Body of pancreas (tissue), 4 donors: ENCODE measurements at places on chromosomes 16 and 17. TPM values are rescaled to one million over a fixed set of nuclear protein-coding genes. Genes with fewer than 3 reads are reported as not detected.

- peak; percentile 13 for DNase-seq
Measured at GRCh38 chr17:47695429-47696376, 1.7 kb downstream of the TBKBP1 start.

DNA sequence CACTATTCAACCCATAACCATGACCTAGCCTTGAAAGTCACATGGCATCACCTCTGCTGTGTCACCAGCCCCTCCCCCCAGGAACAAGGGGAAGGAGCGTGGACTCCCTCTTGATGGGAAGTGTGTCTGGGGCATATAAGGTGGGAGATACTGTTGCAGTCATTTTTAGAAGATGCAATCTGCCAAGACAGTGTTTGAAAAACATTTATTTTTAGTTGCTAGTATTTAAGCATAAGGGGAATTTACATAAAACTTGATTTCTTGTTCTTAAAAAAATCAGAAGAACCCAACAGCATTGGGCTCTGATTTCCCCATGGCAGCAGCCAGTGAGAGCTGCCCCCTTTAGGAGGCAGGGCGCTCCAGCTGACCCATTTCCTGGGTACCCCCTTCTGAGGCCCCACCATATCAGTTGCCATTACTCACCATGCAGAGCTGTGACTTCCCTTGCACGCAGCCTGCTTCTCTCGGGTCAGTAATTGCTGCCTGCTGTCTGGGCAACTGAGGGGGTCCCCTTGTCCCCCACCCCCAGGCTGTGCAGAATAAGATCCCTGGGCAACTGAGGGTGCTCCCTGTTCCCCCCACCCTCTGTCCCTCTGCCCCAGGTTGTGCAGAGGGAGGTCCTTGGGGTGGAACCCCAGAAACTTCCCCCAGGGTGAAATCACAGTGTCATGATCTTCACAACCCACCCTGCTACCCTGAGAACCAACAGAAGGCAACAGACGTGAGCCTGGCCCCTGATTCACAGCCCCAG lies 11.8 kb upstream of the CDC42EP4 start:
- DNase-seq: no peak

Gene KDM8
- total RNA-seq: 18.5 TPM

DNA sequence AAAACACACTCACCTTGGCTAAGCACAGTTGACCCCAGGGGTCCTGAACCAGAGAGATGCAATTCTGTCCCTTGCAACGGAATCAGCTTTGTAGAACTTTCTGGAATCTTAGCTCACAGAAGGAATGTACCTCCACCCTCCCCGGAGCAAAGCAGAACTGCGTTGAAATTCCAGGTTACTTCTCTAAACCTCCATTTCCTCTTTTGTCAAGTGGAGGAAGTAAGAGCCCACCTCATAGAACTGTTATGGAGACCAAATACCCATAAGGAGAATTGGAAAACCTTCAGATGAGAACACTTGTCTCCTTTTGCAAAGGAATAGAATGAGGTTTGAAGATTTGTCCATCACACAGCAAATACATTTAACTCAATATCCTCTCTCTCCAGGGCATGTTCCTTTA lies 86.6 kb upstream of the RBBP6 start:
- no peak for DNase-seq

DNA sequence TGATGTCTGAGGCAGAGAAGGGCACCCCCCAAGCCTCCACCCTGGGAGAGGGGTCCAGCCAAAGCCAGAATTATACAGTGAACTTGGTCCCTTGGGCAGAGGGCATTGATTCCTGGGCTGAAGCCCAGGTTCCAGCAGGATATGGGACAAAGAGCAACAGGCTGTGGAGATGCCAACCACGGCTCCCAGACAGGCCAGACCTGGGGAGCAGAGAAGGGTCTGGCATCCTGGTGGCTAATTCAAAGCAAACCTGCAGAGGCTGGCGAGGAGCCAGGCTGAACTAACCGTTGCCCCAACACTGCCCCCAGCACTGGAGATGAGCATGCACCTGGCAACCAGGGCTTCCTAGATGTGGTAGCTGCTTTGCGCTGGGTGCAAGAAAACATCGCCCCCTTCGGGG lies 3.0 kb downstream of the CES3 start:
- DNase-seq: no peak

Gene FOXJ1
- total RNA-seq: 0.33 TPM

- DNase-seq: no peak
Measured at GRCh38 chr16:30088237-30088831, 3.4 kb downstream of the TBX6 start.

Gene ADAP2
- 14.8 TPM for total RNA-seq

Gene ST6GALNAC2
- total RNA-seq: 6.9 TPM

GRCh38 chr17:63426041-63426916 lies 19.8 kb downstream of the CYB561 start:
- no peak for DNase-seq
